NCI-H226 (cell line): ENCODE measurements at places on chromosomes 12 and 14.

DNA sequence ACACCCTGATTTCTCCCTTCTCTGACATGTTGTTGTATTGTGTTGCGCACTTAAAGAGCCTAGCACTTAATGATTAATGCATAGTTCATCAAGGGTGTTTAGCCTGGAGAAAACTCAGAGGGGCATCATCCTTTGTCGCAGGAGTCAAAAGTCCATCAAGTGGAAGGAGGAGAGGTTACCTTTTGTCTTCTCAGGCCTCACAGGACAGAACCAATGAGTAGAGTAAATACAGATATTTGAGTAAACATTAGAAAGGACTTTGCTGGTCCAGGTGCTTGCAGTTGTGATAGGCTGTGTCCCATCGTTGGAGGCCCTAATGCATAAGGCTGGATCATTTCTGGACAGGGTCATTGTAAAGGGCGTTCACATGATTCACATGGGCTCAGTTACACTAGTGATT lies 430.9 kb downstream of the PCNX1 start:
- no peak for DNase-seq

GRCh38 chr12:21828779-21829178 lies 54.3 kb upstream of the KCNJ8 start:
- no peak for DNase-seq

GRCh38 chr12:70571705-70572268 lies 65.4 kb downstream of the PTPRB start:
- no peak for DNase-seq

DNA sequence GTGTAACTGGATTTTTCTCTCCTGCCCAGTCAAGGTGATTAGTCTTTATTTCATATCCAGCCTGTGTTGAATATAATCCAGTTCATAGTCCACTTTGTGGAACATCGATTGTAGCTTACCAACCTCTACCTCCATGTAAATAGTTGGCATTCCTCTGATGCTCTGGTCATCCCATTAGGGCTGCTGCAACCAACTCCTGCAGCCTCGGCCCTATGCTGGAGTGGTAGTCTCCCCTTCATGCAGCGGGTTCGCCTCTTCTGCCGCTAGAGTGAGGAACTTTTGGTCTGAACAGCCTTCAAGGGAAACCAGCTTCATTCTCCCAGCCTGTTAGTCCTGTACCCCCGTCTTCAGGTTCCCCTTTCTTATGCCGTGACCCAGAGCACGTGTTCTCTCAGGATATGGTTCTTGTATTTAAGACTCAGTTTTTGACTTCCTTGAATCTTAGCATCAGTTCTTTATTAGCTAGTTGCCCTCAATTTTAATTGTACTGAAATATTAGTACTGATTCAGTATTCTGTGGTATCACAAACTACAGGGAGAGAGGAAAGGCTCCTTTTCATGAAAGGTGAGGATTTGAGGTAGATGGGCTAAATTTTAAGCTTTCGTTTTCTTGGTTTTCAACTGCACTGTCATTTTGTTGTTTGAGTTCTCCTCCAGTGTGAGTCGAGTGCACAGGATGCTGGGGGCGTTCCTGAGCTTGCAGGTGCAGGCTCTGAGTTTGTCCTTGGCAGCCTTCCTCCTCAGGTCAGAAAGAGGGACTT lies 33.2 kb downstream of the ZNF664 start:
- DNase-seq: no peak

DNA sequence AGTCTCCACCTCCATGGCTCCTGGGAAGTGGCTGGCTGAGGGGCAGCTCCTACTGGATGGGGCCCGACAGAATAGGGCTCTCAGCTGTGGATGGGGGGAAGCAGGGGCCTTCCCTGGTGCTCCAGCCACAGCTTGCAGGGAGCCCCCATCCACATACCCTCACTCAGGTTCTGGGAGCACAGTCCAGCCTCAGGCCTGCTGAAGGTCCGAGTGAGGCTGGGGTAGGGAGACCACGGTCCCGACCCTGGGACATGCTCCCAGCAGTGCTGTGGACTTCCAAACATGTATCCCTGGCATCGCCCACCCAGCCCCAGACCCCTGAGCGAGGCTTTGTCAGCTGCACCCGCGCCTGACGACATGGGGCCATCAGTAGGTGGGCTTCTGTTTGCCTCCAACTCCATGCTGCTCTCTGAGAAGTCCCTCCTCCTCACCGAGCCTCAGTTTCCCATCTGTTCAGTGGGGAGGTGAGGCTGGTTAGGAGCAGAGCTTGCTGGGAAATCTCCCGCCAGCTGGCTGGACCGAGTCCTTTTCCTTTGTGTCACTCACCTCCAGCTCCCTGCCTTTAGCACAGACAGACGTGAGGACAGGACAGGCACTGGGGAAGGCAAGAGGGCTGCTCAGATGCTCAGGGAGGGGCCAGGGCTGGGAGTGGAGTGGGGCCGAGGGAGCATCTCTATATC lies 9.1 kb upstream of the ATG101 start:
- no peak for DNase-seq

DNA sequence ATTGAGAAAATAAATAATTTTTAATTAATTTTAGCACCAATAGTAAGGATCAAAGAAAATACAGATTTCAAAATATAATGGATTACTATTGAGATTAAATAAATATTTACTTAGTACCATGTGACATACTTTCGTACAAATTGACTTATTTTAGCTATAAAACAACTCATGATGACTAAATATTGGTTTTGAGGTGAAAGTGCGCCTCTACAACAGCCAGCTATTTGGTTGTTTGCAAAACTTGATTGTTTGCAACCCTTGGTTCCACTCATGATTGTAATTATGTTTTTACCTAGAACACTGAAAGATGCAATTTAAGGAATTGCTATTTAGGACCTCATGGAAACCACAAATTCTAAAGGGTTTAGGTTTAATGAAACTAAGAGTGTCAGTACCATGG lies 51.9 kb upstream of the PPM1H start:
- no peak for DNase-seq
